ENCODE measurements at places on chromosomes 2 and 18.

GRCh38 chr2:32894119-32894728 lies 52.5 kb upstream of the LTBP1 start:
- no peak for DNase-seq

DNA sequence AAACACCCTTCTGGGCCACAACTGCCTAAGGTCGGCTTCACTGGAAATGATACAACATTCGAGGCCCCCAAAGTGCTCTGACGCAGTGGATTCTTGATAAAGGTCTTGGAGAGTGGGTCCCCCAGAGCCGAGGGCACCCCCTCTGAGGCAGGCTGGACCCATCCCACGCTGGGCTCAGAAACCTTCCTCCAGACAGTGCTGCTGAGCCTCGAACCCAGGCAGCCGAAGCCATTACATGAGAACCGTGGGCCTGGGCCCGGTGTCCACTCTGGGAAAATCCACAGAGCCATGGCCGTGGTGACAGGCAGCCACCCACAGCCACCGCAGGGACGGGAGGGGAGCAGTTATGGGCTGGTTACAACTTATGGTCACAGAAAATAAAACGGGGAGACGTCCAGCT lies 81.4 kb upstream of the ID2 start:
- no peak for DNase-seq

DNA sequence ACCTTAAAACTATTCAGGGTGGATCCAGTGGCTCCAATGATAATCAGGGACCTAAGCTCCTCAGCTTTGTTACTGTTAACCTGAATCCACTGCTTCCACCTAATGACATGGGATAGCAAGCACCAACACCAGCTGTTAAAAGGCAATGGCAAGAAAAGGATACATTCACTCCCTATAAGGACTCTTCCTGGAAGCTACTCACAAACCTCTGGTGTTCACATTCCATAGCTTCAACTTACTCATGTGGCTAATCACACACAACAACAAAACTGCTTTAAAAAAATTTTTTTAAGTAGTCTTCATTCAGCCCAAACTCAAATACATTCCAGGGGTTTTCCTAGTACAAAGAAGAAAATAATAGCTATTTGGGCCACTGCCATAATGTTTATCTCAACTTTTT lies 24.5 kb downstream of the ROCK2 start:
- no peak for DNase-seq

GRCh38 chr18:45910405-45911023 lies 56.6 kb downstream of the EPG5 start:
- DNase-seq = peak; percentile 31

DNA sequence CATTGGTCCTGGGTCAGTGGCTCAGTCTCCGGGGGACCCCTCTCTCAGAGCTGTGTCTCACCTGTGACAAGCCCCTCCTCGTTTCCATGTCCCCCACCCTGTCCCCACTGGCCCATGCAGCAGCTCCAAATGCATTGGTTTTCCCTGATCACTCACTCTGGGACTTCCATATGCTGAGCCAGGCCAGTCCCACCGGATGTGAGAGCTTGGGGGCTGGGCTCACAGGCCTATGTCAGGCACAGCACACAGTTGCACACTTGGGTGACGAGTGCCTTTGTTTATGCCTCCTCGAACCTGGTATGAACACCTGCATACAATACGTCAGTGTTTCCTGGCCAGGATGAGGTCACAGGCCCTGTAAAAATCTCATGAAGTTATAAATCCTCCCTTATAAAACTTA lies 232.5 kb downstream of the TFCP2L1 start:
- DNase-seq = no peak

GRCh38 chr2:217932803-217933616 lies 69.8 kb downstream of the TNS1 start:
- DNase-seq = no peak

GRCh38 chr2:220259662-220260061 lies 632.2 kb downstream of the SLC4A3 start:
- no peak for DNase-seq

- DNase-seq = no peak
These were observed 36.2 kb downstream of the THADA start for GRCh38 chr2:43559391-43560230.

GRCh38 chr2:224190936-224191270 lies 151.8 kb upstream of the SERPINE2 start:
- no peak for DNase-seq

GRCh38 chr2:208929139-208929864 lies 494.5 kb upstream of the MAP2 start:
- DNase-seq = no peak

DNA sequence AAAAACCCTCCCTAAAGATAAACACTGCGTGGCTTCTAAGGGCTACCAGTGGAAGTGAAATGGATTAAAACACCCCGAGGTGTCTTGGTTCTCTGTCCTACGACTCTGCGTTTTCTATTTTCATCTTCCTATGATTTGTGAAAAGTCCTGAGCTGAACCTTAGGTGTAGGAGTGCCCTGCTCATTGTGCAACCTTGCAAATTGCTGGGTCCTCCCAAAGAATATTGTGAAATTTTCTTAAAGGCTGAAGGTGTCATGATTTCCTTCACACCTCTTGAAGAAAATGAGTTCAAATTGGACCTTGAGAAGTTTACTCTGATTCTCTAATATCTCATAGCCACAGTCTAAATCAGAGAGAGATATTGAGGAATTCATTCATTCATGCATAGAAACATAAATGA lies 1.8 kb upstream of the SLC19A3 start:
- no peak for DNase-seq

GRCh38 chr18:33676593-33676992 lies 98.6 kb downstream of the ASXL3 start:
- no peak for DNase-seq

GRCh38 chr2:216698895-216699294 lies 3.5 kb upstream of the IGFBP5 start:
- DNase-seq = no peak

- no peak for DNase-seq
These were observed 71.7 kb upstream of the WIPF1 start for GRCh38 chr2:174669336-174669735.

DNA sequence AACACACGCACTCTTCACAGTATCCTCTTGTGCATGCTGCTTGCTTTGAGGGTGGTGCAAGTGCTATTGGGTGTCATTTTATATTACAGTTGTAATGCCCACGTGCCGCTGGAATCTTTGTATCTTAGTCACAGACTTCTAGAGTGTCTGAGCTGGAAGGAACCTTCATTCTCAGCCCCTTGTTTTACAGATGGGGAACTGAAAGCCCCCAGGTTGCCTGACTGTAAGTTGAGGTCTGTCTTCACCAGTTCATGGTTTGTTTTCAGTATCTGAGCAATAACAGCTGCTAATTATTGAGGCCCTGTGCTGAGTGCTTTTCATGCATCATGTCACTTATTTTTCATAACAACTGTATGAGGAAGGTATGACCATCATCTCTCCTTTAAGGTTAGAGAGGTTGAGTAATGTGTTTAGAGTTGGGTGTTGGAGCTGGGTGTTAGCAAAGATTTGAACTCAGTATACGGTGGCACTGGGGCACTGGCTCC lies 77.0 kb downstream of the PRKCE start:
- DNase-seq = no peak

GRCh38 chr2:20668871-20669475 lies 2.0 kb downstream of the GDF7 start:
- DNase-seq = no peak

DNA sequence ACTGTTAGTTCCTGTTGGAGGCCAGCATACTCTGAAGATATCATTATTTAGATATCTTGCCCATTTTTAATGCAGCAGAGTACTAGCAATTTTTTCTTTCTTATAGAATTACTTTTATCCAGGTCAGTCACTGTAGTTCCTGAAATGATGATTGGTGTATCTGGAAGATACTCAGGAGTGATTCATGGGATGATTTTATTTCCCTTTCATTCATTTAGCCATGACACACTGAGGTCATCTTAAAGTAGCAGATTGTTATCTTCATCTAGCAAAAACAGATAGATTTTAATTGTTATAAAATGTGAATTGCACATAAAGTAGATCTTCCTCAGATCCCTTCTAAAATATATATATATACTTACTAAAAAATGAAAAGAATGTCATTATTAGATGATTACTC lies 109.1 kb downstream of the PIK3C3 start:
- no peak for DNase-seq

DNA sequence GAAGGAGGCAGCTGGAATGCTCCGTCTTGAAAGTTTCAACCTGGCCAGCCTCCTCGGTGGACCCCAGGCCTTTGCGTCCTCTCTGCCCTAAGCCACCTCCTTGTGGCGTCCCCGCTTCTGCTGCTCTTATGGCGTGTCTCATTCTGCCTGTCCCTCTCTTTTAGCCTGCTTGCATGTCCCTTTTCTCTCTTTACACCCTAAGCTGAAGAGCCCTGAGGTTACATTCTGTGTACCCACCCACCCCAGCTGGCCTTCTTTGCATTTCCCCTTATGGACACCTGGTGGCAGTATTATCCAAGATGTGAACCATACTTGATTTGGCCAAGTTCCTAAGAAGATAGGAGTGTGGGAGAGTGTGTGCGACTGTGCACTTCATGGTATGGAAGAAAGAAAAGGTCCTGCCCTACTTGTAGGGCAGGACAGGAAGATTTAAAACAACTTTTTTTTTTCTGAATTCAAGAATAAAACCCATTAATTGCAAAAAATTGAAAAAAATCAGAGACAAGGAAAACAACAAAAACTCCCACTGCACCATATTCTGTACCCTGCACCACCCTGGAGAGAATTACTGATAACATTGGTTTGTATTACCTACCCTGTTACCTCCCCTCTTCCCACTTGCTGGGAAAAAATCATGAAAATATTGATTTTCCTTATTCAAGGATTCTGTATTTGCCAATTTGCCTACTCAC lies 77.4 kb downstream of the DYSF start:
- DNase-seq = no peak

- no peak for DNase-seq
These were observed 84.1 kb downstream of the LDLRAD4 start for GRCh38 chr18:13302457-13303225.

DNA sequence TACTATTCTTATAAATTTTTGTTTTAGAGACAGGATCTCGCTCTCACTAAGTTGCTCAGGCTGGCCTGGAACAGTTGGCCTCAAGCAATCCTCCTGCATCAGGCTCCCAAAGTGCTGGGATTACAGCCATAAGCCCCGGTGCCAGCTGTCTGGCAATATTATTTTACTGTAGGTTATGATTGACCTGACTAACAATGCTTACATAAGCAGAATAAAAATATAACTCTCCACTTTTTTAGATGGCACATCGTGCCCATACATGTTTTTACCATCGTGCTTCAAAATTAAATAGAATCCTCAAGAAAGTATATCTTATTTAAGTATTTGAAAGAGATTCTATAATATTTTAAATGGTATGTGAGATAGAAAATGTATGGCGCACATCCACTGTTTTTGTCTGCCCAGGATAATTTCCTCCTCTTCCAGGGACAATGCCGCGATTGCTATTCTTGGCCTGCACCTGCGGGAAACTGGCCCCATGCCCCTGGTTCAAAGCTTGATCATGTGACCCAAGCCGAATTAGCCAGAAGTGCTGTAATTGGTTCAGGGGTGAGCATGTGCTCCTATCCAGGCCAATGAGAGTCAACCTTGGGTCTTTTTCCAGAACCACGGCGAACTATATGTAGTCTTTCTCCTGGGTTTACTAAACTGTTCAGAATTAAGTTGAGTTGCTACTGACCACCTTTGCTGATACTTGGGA lies 38.3 kb upstream of the GREB1L start:
- DNase-seq = no peak

DNA sequence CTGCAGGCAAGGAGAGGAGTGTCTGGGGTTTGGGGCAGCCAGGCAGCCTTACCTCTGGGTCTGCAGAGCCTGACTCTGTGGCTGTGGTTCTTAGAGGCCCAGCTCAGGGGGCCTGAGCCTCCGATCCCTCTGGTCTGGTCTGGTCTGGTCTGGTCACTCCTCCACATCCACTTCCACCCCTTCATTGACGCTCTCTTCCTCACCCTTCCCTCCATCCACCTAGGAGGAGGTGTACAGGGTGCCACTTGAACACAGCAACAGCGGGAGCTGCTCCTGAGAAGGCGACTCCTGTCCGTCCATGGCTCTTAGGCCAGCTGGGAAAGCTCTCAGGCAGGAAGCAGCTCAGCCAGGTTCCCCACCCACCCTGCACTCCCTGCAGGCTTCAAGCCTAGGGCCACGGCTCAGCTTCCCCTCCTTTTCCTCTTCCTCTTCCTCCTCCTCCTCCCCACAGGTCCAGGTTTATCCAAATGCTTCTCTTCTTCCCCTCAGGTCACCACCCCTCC lies 16.9 kb downstream of the GPR55 start:
- DNase-seq = no peak

DNA sequence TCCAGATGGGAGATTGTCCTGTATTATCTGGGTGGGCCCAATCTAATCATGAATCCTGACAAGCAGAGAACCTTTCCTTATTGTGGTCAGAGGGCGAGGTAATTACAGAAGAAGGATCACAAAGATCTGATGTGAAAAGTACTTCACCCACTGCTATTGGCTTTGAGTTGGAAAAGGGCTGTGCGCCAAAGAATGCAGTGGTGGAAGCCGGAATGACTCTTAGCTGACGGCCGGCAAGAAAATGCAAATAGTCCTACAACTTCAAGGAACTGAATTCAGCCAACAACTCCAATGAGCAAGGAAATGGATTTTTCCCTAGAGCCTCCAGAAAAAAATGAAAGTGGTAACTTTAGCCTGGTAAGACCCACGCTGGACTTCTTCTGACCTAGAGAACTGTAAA lies 67.3 kb downstream of the CTNNA2 start:
- no peak for DNase-seq

DNA sequence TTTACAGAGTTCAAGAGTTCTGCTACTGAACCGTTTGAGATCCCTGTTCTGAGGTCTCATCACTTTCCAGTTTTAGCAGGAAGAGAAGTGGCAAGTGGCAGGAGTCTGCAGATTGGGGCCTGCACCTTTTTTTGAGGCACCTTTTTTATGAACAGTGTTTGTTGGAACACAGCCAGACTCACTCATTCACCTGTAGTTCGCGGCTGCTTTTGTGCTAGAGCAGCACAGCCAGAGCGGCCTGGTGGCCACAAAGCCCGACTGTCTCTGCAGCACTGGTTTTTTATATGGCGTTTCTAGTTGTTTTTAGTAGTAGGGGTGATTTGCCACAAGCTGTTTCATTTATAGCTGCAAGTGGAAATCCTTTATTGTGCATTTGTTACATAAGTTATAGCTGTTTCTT lies 8.6 kb downstream of the ACP1 start:
- DNase-seq = no peak

- no peak for DNase-seq
These were observed 215.4 kb downstream of the AGAP1 start for GRCh38 chr2:235709124-235709813.

GRCh38 chr2:17733599-17733998 lies 20.0 kb downstream of the SMC6 start:
- DNase-seq = no peak

GRCh38 chr2:200795028-200795440 lies 16.7 kb upstream of the BZW1 start:
- DNase-seq = no peak

DNA sequence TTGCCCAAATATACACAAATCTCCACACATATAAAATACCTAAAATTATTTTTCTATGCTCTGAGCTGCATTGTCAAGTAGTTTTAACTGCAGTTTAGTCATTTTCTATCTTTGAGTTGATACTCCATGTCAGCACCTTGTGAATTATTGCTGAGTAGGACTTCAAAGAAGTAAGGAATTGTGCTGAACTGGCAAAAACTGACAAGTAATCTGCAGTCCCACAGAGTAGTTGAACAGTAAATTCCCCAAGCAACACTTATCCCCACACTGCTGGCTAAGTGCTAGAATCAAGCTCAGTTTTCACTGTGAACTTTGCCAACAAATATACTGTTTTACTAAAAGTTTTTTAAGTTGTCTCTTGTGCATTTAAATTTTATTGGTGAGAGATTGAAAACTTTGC lies 141.8 kb upstream of the ST6GAL2 start:
- no peak for DNase-seq

GRCh38 chr2:58709687-58710354 lies 468.7 kb upstream of the FANCL start:
- DNase-seq = no peak
